Stimulated activated CD8-positive, alpha-beta memory T cell treated with anti-CD3 and anti-CD28 coated beads, Interleukin-2, amount 100 ng/mL, for 1 hour (primary cell): ENCODE measurements at places on chromosomes 6 and 20.

DNA sequence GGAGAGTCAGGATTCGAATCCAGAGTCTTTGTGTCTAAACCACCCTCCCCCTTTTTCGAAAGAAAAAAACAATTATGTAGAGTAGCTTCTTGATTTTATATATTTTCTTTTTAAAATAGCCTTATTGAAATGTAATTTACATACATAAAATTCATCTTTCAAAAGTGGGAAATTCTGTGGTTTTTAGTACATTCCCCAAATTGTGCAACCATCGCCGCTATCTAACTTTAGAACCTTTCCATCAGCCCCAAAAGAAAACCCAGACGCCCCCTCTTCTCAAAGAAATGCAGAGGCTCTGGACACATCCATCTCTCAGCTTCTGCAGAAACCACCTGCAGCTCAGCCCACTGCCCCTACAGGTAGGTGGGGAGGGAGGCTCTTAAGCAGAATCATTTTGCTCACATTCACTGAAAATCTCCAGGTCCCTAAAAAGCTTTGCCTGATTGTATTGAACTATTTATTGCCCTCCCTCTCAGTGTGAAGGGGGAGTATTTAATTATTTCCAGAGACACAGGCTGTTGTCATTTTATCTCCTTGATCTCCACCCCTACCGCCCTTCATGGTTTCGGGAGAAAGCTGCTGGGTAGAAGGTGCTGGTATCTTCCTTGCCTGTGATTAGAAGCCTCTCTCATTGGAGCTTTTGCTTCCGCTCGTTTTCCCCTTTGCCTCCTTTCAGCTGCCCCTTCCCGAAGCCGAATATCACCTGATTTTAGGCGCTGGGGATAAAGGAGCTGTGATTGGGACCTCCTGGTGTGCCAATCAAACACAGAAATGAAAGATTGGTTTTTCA is 68.7 kb upstream of the KCNG1 start:
- DNase-seq, result no peak

DNA sequence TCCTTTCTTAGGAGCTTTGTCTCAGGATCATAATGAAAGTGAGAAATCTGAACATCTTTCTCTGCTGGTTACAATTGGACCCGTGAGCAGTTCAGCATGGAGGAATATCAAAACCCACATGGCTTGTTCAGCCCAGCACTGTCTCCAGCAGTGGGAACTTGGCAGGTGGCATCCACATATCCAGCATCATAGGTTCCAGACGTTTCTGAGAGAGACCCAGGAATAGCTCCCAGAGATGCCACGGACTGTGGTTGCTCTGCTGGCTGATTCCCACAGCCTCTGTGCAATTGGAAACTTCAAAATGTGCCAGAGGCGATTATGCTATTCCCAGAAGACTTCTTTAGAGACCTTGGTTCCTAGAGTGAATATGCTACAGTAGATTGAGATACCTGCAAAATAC is 76.4 kb downstream of the PHACTR2 start:
- no peak for DNase-seq

GRCh38 chr6:13848522-13849150 is 34.3 kb upstream of the MCUR1 start:
- DNase-seq, result no peak

GRCh38 chr20:32555584-32555983 is 29.5 kb downstream of the NOL4L start:
- no peak for DNase-seq

- DNase-seq, result peak; percentile 55
These were observed 222.0 kb upstream of the PDE10A start for GRCh38 chr6:165884813-165885765.

DNA sequence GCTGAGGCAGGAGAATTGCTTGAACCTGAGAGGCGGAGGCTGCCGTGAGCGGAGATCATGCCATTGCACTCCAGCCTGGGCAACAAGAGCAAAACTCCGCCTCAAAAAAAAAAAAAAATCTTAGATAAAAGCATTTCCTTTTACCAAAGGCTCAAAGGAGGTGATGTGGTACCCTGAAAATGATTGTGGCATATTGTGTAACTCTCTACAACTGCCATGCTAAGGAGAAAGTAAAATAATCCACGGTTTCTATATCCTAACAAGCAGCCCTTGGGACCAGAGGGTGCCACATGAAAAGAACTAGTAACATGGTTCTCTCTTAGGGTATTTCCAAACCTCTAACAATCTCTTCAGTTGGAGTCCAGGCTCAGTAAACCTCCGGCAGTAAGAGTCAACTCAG is 38.8 kb upstream of the SLA2 start:
- no peak for DNase-seq

DNA sequence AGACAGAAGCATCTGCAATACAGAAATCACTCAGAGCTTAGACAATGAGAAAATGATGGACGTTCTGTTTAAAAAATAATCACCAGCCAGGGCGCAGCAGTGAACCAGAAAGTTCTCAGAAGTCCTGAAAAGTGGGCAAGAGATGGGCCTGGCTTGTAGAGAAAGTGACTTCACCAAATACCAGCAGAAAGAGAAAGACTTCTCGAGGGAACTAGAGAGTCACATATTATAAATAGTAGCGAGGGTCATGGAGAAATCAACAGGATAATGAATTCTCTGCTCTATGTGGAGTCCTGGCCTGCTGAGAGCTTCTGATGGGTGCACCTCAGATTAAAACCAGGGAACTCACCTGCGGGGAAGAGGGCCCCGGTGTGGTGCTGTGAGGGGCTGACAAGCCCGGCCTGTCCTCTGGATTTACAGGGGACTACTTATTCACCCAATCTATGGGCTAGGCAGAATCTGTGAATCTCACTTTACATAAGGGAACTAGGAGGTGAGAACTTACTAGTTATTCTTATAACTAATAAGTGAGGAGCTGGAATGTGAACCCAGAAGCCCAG is 5.6 kb upstream of the RAMACL start:
- DNase-seq, result no peak

- DNase-seq, result no peak
These were observed 397.5 kb downstream of the HDGFL1 start for GRCh38 chr6:22966691-22967422.

- DNase-seq, result no peak
These were observed 38.3 kb downstream of the ATG5 start for GRCh38 chr6:106287215-106287614.

GRCh38 chr6:156350337-156350736 is 426.8 kb upstream of the ARID1B start:
- DNase-seq, result no peak

GRCh38 chr20:472889-473292 is 10.6 kb upstream of the TBC1D20 start:
- no peak for DNase-seq

DNA sequence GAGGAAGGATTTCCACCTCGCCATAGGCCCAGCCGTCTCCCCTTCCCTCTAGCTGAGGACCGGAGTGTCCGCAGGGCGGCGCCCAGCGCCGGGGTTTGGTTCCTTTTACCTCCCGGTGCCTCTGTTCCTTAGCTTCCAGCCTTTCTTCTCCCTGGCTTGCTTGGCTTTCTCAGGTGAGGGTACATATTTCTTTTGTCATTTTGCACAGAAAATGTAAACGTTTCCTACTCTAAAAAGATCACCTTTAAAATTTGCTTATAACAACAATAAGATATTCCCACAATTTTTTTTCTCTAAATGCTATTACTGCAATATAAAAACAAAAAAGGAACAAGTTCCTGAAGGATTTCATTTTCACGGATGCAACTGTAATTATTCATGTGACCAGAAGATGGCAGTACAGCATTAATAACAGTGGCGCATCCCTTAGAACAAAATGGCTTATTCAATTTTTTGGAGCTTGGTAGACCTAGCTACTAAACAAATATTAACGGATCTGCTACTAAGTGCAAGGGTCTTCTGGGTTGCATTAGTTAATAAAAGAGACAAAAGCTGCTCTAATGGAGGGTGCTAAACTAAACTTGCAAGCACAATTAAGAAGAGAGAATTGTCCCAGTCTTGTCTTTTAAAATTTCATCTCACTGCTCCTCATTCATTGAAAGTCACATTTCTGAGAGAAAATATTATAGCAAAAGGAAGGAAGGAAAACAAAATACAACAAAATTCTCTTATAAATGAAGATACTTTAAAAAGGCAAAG is 172.9 kb downstream of the ADGRG6 start:
- DNase-seq, result no peak

- DNase-seq, result no peak
These were observed 6.1 kb upstream of the RPL7L1 start for GRCh38 chr6:42873313-42873712.

DNA sequence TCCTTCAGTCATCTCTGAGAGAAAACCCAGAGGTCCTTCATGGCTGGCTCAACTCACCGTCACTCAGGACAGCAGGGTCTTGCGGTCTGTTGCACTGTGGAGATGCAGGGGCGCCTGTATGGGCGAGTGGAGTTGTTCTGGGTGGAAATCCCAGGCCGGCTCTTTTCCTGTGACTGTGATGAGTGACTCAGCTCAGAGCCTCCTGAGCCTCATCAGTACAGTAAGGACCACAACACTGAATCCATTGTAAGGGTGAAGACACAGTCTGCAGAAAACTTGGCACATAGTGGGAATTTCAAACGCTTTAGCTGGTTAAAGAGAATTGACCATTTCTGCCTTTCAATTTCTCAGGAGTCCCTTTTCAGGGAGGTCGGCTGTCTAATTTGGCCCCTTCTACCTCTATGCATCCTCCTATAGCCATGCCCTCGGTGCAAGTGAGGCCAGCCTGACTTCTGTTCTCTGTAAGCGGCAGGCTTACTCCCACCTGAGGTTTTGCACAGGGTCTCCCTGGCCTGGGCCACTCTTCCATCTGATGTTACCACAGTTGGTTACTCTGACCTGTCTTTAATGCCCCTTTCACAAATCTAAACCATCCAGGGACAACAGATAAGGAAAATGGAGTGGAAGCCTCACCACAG is 35.5 kb upstream of the TBXT start:
- DNase-seq, result no peak

- no peak for DNase-seq
These were observed 232.3 kb upstream of the GMDS start for GRCh38 chr6:2477666-2478065.

- DNase-seq, result no peak
These were observed 45.9 kb downstream of the INSM1 start for GRCh38 chr20:20413810-20414281.

- DNase-seq, result no peak
These were observed 160.8 kb downstream of the GMPR start for GRCh38 chr6:16399158-16399557.

- no peak for DNase-seq
These were observed 356.2 kb downstream of the GJA1 start for GRCh38 chr6:121791396-121792315.

GRCh38 chr20:24773751-24774201 is 175.3 kb upstream of the CST7 start:
- no peak for DNase-seq

DNA sequence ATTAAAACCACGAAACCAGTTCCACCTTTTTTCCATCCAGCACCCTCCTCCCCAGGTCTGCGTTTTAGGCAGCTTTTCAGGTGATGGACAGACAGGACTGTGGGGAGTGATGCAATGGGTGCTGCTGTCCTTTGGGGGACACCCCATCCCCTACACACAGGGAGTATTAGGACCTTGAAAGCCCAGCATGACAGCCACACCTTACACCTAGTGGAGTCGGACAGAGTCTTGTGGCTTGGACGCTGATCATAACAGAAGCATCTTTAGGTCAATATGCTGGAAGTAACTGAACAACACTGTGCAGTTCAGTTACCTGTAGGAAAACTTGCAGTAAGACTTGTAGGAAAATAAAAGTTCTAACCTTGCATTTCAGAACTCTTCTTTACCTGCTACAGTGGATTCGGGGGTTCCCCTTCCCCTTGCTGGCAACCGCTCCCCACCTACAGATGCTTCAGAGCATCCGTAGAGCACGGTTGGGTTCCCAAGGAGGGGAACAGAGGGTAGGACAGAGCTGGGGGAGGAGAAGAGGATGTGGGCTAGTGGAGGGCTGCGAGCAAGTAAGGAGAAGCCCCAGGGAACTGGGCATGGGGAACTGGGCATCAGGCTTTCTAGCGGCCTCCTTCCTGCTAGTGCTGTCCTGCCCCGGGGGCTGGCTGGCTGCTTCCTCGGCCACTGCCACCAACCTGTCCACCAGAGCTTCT is 31.7 kb downstream of the PLEKHG1 start:
- DNase-seq, result no peak

DNA sequence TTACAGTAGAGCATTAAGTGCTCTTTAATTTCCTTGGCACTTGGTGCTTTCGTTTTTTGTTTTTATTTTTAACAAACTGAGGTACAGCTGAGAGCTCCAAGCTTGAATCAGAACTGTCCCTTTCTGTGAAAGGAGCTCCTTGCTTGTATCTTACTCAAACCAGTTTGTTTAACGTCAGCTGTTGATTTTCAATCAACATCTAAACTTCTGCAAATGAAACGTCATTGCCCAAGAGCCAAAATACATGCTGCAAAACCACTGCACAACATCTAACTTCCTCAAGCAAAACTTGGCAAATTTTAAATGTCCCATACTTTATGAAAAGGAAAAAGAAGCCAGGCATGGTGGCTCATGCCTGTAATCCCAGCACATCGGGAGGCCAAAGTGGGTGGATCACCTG is 15.2 kb downstream of the VNN2 start:
- DNase-seq, result no peak

GRCh38 chr20:59949911-59950310 is 8.3 kb upstream of the CDH26 start:
- DNase-seq, result no peak

- DNase-seq, result no peak
These were observed 15.9 kb upstream of the GDAP1L1 start for GRCh38 chr20:44231193-44231592.

GRCh38 chr20:5148581-5148980 is 21.8 kb downstream of the CDS2 start:
- DNase-seq, result no peak

GRCh38 chr20:1801929-1802306 is 93.3 kb upstream of the SIRPA start:
- DNase-seq, result no peak

GRCh38 chr20:62797671-62798532 is 1.6 kb downstream of the MRGBP start:
- DNase-seq, result no peak

DNA sequence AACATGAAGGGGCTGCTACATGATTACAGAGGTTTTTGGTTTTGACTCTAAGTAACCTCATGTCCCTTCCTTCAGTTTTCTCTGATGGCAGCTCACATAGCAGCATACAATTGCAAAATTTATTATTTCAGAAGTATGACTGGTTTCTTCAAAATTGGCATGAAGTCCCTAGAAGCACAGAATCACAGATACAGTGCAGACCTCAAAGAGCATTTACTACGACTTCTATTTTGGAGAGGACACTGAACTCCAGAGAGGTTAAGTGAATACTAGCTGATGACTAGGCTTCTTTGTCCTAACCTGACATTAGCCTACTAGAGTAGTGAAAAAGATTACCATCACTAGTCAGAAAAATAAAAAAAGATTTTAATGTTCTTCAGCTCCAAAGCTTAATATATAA is 664.3 kb downstream of the RFPL4B start:
- no peak for DNase-seq

DNA sequence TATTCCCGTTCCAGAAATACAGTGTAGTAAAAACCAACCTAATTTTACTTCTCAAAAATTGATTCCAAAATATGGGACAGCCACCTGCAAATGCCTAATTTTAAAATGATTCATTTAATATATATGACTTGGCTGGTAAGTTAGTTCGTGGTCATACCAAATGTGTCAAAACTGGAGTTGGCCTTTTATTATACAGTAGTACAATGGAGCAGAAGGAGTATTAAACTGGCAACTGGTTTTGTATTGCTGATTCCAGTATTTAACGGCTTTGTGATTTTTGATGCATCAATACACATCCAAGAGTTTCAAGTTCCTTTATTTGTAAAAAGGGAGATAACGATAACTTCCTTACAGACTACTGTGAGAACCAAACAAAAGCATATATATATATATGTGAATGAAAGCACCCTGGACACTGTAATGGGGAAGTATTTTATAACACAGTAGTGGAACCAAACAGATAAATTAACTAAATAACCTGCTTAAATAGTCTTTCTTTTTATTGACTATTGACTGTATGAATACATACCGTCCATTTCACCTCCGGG is 24.8 kb downstream of the SAMHD1 start:
- DNase-seq, result no peak
